ENCODE measurements at places on chromosomes 16 and 17.

DNA sequence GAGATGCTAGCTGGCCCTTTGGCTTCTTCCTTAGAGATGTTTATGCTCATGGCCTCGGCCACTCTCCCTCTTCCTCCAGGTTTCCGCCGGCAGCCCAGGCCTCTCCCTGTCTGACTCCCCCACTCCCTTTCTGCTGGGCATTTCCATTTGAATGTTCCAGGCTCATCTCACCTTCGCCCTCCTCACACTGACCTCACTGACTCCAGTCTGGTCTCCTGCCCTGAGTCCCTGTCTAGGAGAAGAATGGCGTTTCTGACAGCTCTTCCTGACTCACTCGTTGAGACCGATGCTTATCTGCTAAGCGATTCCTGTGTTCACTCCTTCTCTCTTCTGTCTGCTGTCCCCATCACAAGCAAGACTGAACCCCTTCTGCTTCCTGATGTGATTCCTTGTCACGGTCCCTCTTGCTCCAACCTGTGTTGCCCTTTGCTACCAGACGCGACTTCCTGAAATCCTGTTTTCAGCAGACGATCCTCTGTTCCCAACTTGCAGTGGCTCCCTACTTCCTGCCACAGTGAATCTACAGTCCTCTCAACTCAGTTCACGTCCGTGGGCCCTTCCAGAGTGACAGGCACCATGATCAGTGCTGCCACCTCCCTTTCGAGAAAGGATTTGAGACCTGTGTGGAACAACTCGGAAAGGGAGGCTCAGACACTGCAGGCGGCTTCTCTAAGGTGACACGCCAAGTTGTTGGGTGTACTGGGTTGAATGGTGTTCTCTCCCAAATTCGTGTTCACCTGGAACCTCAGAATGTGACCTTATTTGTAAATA lies 176.4 kb downstream of the MSI2 start:
- no peak for DNase-seq

DNA sequence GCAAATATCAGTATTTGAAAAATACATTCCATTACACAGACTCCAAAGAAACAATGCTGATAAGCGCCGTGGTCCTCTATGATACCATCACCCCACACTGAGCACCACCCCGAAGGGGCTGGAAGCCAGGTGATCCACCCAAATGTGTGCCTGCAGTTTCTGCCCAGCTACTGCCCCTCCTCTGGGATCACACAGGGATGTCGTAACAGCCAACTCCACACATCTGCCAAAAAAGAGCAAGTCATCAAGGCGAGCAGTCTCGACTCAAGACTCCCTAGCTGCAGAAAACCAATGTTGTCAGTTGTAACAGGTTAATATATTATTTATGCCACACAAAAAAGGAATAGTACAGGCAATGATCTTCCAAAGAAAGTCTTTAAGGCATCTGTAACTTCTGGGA lies 21.0 kb downstream of the CYB5D2 start:
- DNase-seq: peak; percentile 74

- peak; percentile 89 for DNase-seq
These were observed 18.7 kb upstream of the RFFL start for GRCh38 chr17:35082073-35082657.

GRCh38 chr17:50892101-50892776 lies 26.1 kb upstream of the TOB1 start:
- no peak for DNase-seq

GRCh38 chr17:78185981-78186691 lies 716 bp downstream of the TK1 start:
- DNase-seq: peak; percentile 44

DNA sequence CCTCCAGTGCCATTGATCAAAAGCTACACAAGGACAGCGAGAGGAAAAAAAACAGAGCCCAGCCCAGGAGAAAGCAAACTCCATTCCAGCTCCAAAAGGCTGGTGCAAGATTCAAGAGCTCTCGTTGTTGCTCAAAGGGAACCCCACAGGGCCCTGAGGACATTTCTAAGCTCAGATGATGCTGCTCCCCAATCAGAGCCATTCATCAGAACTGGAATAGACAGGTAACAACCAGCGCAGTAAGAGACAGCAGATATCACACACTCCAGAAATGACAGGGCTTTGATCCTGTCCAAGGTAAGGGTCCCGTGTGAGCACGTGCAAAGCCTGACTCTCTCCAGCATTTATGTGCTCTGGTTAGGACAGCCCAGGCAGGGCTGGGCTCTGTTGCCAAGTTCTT lies 20.1 kb downstream of the PMP22 start:
- DNase-seq: no peak

GRCh38 chr17:32120141-32120540 lies 22.2 kb upstream of the RHOT1 start:
- no peak for DNase-seq

- no peak for DNase-seq
These were observed 9.0 kb downstream of the GAA start for GRCh38 chr17:80110447-80110812.

- no peak for DNase-seq
These were observed 8.0 kb upstream of the AKTIP start for GRCh38 chr16:53511084-53511402.

GRCh38 chr16:2595393-2596205 lies 57.8 kb downstream of the PDPK1 start:
- DNase-seq: peak; percentile 65

- no peak for DNase-seq
These were observed 8.9 kb upstream of the RNF112 start for GRCh38 chr17:19402171-19402570.

DNA sequence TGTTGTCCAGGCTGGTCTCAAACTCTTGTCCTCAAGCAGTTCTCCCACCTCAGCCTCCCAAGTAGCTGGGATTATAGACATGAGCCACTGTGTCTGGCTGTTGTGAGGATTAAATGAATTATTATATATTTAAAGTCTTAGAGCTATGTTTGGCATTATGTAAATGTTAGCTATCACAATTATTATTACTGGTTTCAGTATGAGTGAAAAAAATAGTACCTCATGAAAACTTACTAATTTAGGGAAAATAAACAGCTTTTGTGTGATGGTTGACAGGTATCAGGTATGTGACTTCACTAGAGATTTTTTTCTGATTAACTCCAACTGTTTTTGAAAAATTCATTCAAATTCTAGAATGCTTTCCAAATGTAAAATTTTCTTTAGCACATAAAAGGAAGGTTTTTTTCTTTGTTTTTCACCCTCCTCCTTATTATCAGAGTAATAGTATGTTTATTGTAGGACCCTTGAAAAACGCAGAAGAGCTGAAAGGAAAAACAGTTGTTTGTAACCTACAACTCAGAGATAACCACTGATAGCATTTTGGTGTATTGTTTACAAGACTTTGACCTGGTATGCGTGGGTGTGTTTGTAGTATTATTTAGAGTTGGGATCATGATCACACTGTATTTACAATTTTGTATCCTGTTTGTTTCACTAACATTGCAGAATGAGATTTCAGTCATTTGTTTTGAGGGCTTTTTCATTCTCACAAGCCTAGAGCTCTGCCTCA lies 13.2 kb downstream of the NLK start:
- DNase-seq: no peak

DNA sequence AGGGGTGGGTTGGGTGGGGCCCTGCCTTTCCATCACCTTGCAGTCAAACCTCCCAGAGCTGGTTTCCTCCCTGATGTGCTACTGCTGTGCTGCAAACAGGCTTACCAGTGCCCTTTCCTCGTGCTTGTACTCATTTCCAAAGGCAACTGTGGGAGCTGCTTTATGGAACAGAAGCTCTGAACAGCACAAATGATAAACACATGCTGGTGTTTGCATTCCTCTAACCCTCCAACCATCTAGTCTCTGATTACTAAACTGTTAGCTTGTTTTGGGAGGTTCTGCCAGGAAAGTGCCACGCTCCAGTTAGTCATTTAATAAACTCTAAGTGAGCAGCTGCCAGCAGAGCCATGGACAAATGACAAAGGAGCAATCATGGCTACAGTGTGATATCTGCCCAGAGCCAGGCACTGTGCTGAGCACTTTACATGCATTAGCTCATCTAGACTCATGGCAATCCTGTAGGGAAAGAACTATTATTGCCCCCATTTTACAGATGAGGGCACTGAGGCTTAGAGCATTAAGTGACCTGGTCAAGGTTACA lies 110.4 kb downstream of the VAT1L start:
- peak; percentile 82 for DNase-seq

- peak; percentile 21 for DNase-seq
These were observed 409.6 kb downstream of the GRIN2A start for GRCh38 chr16:9772526-9773225.

DNA sequence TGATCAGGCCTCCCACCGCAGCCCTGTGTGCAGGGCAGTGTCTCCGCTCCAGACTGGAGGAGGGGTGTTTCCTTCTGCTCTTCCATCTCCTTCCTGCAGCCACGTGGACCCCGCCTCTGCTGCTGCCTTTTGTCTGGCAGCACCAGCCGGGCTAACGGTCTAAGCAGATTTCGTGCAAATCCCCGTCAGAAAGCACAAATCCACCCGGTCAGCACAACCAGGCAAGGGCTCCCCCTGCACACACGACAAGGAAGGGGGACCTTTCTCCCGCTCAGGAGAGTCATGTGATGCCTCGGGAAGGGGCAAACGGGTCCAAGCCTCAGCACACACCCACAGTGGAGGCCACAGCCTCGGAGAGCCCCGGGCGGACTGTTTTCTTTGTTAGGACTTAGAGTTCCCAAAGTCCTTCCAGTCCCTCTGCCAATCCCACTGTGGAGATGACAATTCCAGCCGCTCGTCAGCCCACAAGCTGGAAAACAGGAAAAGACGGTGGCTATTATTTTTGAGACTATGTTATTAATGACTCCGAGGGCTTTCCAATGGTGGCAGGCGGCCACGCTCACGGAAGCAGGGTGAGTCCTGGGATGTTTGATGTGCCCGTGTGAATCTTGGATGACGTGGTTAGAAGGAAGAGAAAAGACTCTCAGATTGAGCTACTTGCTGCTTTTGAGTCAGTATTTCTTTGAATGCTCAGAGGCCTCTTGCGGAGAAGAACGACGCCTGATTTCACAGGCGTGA lies 22.5 kb upstream of the MEAK7 start:
- peak; percentile 80 for DNase-seq

GRCh38 chr16:88102597-88102996 lies 151.4 kb downstream of the BANP start:
- DNase-seq: no peak

DNA sequence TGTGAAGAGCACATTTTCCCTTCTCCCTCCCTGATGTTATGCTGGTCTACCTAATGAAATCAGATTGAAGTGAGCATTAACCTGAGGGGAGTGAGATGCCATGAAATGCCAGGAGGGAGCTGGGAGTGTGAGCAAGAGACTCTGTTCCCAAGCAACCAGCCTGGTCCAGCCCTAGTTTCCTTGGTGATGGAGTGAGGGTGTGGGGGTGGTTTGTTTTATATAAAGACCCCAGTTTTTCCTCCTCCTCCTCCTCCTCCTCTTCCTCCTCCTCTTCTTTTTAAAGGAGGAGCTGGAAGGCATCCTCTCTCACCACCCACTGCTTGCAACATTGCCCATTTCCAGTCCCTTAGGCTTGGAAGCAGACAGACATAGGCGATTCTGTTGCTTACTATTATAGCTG lies 97.1 kb downstream of the DNAH3 start:
- no peak for DNase-seq

DNA sequence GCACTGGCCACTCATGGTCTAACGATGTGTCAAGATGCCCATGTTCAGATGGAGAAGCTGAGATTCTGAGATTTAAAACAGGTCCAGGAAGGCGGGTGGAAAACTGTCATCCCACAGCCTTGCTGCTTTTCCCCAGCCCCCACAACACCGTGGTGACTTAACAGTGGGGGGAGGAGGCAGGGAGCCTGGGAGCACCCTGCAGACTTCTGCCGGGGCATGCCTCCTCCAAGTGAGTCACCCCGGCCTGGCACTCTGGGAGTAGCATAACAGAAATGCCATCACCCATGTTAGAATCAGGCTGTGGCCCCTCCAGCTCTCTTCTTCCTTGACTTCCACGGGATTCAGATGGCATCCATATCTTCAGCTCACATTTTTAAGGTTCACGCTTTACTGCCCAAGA lies 164.8 kb downstream of the CBLN1 start:
- no peak for DNase-seq

GRCh38 chr17:56222255-56222654 lies 69.0 kb downstream of the ANKFN1 start:
- DNase-seq: peak; percentile 24

DNA sequence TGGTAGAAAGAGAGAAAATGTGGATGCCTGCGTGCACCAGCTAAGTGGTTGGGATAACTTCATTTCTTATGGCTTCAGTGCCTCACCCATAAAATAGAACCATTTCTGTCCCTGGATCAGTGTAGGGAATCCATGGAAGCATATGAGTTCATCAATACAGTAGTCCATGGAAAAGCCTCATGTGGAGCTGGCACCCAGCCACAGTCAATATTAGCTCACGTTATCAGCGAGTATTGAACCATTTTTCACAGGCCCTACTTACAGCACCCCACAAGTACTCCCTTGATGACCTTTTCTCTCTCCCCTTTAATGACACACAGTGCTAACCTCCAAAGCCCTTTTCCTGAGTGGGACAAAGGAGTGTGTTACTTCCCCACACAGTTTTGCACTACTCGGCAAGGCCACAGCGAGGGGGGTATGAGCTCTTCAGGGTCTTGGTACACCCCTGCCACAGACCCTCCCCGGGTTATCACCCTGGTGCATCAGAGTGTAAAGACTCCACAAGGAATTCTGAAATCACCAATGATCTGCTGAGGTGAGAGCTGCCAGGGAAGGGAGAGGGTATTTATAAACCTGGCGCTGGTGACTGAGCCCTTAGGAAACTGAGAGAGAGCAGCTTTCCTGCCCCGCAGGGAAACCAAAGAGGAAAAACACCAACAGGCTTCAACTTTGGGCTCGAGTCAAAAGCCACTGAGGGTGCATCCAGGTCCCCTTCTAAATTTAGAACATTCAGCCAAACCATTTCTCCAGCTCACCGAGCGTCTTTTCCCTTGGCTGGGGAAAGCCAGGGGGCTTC lies 36.9 kb downstream of the DYNLRB2 start:
- no peak for DNase-seq

- no peak for DNase-seq
These were observed 7.5 kb downstream of the NFE2L1 start for GRCh38 chr17:48055531-48056245.

GRCh38 chr17:50689956-50690886 lies 17.5 kb downstream of the ANKRD40 start:
- DNase-seq: no peak

- no peak for DNase-seq
These were observed 7.4 kb downstream of the BANP start for GRCh38 chr16:87958632-87959031.
